ENCODE measurements at places on chromosomes 7 and 10. TPM values are rescaled to one million over a fixed set of nuclear protein-coding genes. Genes with fewer than 3 reads are reported as not detected.

DNA sequence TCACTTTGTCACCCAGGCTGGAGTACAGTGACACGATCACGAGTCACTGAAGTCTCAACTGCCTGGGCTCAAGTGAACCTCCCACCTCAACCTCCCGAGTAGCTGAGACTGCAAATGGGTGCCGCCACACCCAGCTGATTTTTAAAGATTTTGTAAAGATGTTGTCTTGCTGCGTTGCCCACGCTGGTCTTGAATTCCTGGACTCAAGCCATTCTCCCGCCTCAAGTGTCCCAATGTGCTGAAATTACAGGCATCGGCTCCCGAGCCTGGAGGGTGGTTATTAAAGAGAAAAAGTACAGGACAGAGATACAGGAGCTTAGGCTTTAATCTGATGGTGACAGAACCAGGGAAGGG is 55.1 kb downstream of the KCTD7 start:
- DNase-seq, result no peak

Gene GIMAP7
- total RNA-seq, result 20.6 TPM

- DNase-seq, result no peak
These were observed 105.9 kb downstream of the ARHGAP12 start for GRCh38 chr10:31822616-31823318.

GRCh38 chr7:42688056-42688371 is 223.9 kb downstream of the C7orf25 start:
- DNase-seq, result no peak

GRCh38 chr7:34189031-34189430 is 283.7 kb downstream of the BMPER start:
- no peak for DNase-seq

DNA sequence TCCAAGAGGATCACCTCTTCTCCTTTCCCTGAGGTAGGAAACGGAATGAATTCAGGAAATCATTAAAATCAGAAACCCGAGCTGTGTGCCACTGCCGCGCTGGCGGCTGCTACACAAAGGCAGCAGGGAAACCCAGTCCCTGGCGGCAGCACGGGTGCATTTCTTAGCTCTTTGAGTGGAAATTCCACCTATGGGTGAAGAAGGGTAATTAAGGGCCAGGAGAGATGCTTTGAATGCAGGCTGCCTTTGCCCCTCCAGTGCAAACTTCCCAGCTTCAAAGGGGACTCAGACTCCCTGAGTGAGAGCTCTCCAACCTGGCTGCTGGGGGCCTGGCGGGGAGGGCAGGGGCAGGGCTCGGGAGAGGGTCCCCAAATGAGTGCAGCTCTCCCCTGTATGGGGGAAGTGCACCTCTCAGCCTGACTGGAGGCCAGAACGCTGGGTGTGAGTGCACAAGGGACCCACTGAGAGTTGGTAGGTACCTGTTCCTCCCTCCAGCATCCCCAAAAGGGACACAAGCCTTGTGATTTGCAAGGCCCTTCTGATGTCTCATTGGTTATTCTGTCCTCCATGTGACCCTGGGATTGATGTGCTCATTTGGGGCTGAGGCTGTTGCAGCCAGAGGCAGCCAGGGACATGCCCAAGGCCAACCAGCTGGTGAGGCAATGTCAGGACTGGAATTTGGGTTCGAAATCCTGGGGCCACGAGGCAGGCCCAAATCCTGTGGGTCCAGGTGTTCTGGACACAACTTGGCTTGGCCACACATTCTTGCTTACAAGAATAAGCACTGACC is 16.3 kb upstream of the ZMIZ1 start:
- peak; percentile 66 for DNase-seq

All from lung (tissue), 17 donors.